Stimulated activated CD4-positive, alpha-beta T cell treated with anti-CD3 and anti-CD28 coated beads, Interleukin-2, amount 100 ng/mL, for 4 hours (primary cell): ENCODE measurements at places on chromosomes 2 and 18.

DNA sequence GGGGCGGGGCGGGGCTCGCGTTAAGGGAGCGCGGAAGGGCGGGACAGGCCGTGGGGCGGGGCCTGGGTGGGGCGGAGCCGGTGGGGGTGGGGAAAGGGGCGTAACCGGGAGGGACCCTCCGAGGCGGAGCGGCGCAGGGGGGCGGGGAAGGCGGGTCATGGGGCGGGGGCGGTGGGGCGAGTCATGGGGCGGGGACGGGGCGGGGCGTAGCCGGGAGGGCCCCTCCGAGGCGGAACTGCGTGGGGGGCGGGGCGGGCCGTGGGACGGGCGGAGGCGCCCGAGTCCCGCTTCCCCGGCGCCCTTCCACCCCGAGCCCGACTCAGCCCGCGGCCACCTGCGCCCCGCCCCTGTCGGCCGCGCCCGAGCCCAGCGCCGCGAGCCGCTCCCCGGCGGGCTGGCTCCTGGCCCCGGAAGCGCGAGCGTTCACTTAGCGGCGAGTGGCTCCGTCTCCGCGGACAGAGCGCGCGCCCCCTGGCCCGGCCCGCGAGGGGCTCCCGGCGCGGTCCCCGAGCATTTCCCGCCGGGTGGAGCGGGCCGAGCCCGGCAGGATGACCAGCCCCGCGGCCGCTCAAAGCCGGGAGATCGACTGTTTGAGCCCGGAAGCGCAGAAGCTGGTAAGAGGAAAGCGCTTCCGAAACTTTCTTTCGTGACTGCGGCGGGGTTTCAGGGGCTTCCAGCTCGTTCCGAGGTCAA, 64.7 kb downstream of the LRRFIP1 start:
- peak; percentile 92 for DNase-seq

GRCh38 chr2:201320701-201321100, 36.4 kb downstream of the FLACC1 start:
- DNase-seq, result no peak

- DNase-seq, result no peak
Measured at GRCh38 chr2:203444738-203445137, 90.4 kb downstream of the RAPH1 start.

- no peak for DNase-seq
Measured at GRCh38 chr2:171102802-171103201, 57.9 kb downstream of the TLK1 start.

DNA sequence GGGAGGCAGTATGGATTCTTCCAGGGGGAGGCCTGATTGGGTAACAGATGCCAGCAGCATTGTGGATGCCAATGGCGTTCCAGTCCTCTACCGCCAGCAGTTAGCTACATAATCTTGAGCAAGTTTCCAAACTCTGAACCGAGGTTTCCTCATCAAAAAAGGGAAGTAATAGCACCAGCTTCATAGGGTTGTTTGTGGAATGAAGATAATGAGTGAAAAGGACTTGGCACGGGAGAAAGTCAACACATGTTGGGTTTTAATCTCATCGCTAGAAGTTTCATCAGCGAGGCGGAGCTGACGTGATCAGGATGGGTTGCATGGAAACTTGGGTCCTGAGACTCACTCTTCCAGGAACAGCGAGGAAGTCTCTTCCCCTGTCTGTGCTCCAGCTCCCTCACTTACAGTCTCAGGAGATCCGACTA, 266.7 kb downstream of the SH3BP4 start:
- no peak for DNase-seq
